Esophagus squamous epithelium (tissue), 5 donors: ENCODE measurements at places on chromosomes 4 and X.

- H3K36me3 ChIP-seq = no peaks in the 10 kb centered on the region
- H3K27me3 ChIP-seq = peaks cover 13% of the 10 kb centered on the region
- H3K4me1 ChIP-seq = no peaks in the 10 kb centered on the region
- H3K27ac ChIP-seq = no peak overlapping the region
These were observed 1.2 kb downstream of the POU3F4 start for GRCh38 chrX:83509254-83509801.

- no peak overlapping the region for H3K4me3 ChIP-seq
- H3K27ac ChIP-seq = no peak overlapping the region
- no peaks in the 10 kb centered on the region for H3K27me3 ChIP-seq
- no peaks in the 10 kb centered on the region for H3K36me3 ChIP-seq
- DNase-seq = no peak
These were observed 97.5 kb upstream of the STOX2 start for GRCh38 chr4:183807420-183808096.

GRCh38 chrX:70970482-70970995 lies 39.6 kb upstream of the SLC7A3 start:
- H3K4me3 ChIP-seq = no peak overlapping the region
- no peaks in the 10 kb centered on the region for H3K4me1 ChIP-seq
- H3K27ac ChIP-seq = no peak overlapping the region
- no peaks in the 10 kb centered on the region for H3K27me3 ChIP-seq
- DNase-seq = no peak

- no peak overlapping the region for H3K27ac ChIP-seq
- DNase-seq = no peak
- no peaks in the 10 kb centered on the region for H3K27me3 ChIP-seq
- no peaks in the 10 kb centered on the region for H3K4me1 ChIP-seq
- no peaks in the 10 kb centered on the region for H3K36me3 ChIP-seq
These were observed 497.3 kb upstream of the BOD1L1 start for GRCh38 chr4:14124816-14125215.

GRCh38 chr4:3107271-3107670 lies 32.8 kb downstream of the HTT start:
- no peak for DNase-seq
- H3K36me3 ChIP-seq = peaks cover 93% of the 10 kb centered on the region
- H3K4me1 ChIP-seq = peaks cover 26% of the 10 kb centered on the region
- peak overlapping the region; percentile 69 for H3K27ac ChIP-seq
- H3K4me3 ChIP-seq = no peak overlapping the region

GRCh38 chrX:23930894-23931604 lies 23.2 kb downstream of the CXorf58 start:
- no peak for DNase-seq
- no peaks in the 10 kb centered on the region for H3K4me1 ChIP-seq
- H3K27ac ChIP-seq = no peak overlapping the region
- H3K36me3 ChIP-seq = no peaks in the 10 kb centered on the region
- H3K27me3 ChIP-seq = no peaks in the 10 kb centered on the region

- H3K27me3 ChIP-seq = no peaks in the 10 kb centered on the region
- H3K4me3 ChIP-seq = no peak overlapping the region
- H3K36me3 ChIP-seq = no peaks in the 10 kb centered on the region
These were observed 161.8 kb downstream of the MAB21L2 start for GRCh38 chr4:150743564-150744342.

GRCh38 chr4:183853548-183853940 lies 51.6 kb upstream of the STOX2 start:
- no peaks in the 10 kb centered on the region for H3K27me3 ChIP-seq
- H3K27ac ChIP-seq = peak overlapping the region; percentile 66
- H3K36me3 ChIP-seq = no peaks in the 10 kb centered on the region
- H3K4me3 ChIP-seq = no peak overlapping the region

DNA sequence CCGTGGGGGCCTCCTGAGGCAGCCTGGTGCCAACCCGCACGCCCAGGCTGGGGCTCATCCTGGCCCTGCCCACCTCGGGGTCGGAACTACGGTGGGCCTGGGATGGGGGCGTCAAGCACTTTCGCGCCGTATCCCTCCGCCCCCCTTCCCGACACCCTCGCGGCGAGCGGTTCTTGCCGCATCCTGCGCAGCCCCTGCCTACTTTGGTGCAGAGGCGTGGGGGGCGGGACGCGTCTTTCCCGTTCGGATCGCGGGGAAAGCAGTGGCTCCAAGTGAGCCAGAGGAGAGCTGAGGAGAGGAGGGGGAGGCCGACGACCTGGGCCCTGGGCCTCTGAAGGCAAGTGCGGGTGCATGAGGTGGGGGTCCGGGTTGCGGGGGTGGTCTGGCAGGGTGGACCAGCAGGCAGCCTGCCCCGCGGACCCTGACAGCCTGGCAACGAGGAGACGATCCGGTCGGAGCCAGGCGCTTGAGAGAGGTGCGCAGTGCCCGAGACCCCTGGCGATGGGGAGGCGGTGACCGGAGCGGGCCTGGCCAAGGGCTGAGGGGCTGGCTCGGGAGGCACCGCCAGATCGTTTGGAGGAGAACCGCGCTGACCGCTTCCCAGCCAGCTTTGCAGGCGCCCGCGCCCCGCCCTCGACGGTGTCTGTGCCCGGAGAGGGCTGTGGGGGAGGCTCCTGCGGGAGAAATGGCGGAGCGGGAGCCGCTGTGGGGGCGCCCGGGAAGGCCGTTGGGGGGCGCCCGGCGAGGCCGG lies at the start of gene GPRASP2:
GPRASP2 (plus strand) TSS at position 233 of the 751 bp plus-strand sequence. CDS start 2,422 bp downstream, outside the sequence.
- H3K4me1 ChIP-seq = peaks cover 6% of the 10 kb centered on the region
- no peaks in the 10 kb centered on the region for H3K27me3 ChIP-seq
- peak within 1 kb of the TSS; percentile 80 for H3K27ac ChIP-seq

- H3K4me3 ChIP-seq = no peak overlapping the region
- H3K27me3 ChIP-seq = no peaks in the 10 kb centered on the region
- H3K27ac ChIP-seq = no peak overlapping the region
- H3K36me3 ChIP-seq = peaks cover 12% of the 10 kb centered on the region
- no peaks in the 10 kb centered on the region for H3K4me1 ChIP-seq
These were observed 38.3 kb downstream of the NSG1 start for GRCh38 chr4:4425119-4425690.

- no peak overlapping the region for H3K4me3 ChIP-seq
- H3K27me3 ChIP-seq = no peaks in the 10 kb centered on the region
- no peak overlapping the region for H3K27ac ChIP-seq
- no peak for DNase-seq
These were observed 1465.7 kb upstream of the DIAPH2 start for GRCh38 chrX:95218976-95219375.
